Stimulated activated CD8-positive, alpha-beta memory T cell treated with anti-CD3 and anti-CD28 coated beads, Interleukin-4, amount 100 ng/mL, for 1 hour (primary cell): ENCODE measurements at places on chromosomes 6 and 20.

DNA sequence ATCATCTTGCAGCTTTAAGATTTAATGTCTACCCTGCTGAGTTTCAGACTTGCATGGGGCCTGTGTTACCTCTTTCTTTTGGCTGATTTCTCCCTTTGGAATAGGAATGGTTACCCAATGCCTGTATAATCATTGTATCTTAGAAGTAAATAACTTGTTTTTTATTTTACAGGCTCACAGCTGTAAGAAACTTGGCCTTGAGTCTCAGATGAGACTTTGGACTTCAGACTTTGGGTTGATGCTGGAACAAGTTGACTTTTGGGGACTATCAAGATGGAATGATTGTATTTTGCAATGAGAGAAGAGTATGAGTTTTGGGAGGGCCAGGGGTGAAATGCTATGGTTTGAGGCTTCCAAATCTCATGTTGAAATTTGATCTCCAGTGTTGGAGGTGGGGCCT is 34.9 kb upstream of the CAP2 start:
- no peak for DNase-seq

GRCh38 chr20:62015540-62016288 is 50.0 kb downstream of the TAF4 start:
- no peak for DNase-seq

DNA sequence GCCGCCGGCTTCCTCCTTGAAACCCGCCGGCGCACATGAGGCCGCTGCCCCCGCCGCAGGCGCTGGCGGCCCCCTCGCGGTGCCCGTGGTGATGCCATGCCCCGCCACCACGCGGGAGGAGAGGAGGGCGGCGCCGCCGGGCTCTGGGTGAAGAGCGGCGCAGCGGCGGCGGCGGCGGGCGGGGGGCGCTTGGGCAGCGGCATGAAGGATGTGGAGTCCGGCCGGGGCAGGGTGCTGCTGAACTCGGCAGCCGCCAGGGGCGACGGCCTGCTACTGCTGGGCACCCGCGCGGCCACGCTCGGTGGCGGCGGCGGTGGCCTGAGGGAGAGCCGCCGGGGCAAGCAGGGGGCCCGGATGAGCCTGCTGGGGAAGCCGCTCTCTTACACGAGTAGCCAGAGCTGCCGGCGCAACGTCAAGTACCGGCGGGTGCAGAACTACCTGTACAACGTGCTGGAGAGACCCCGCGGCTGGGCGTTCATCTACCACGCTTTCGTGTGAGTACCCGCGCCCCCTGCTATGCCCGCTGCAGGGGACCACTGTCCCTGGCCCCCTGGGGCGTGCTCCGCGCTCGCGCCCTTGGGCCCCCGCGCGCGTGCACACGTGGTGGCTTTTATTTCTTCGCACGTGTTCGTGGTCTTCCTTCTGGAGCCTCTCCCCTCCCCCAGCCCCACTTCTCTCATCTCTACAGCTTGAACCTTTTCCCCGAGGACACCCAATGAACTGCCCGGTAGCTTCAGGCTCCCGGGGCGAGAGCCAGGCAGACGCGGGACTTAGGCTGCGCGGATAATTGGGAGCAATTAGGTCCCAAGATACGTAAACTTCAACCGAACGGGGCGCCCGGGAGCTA is 453 bp downstream of the KCNQ5 start:
- DNase-seq: no peak

- no peak for DNase-seq
Observed at GRCh38 chr6:52049252-52050050, 38.0 kb downstream of the PKHD1 start.

DNA sequence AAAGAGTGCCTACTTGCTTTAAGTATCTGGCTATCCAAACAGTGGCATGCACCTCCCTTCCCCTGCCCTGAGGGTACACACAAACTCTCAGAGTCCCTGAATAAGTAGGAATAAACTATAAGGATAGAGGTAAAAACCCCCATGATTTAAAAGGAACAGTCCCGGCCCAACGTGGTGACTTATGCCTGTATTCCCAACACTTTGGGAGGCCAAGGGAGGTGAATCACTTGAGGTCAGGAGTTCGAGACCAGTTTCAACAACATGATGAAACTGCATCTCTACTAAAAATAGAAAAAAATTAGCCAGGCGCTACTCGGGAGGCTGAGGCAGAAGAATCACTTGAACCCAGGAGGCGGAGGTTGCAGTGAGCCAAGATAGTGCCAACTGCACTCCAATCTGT is 22.2 kb downstream of the SAMHD1 start:
- DNase-seq: no peak

DNA sequence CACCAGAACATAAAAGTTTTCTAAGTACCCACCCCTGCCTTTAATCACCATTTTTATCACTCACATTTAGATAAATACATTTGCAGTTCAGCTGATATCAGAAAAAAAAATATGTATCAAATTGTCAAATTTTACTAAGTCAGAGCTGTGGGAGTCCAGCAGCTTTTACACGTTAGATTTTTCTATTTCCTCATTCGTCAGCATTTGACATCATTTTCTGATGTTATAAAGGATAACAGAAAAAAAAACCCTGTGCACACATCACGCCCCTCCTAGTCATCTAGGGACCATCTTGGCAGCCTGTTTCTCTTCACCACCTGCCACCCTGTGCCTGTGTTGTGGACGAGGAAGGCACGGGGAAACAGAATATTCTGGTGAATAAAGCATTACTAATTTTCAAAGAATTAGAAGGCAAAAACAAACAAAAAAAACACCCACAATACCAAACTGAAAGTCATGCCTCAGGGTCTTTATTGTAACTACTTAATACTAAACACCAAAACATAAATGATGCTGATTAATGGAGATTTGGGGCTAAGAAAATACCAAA is 12.4 kb downstream of the B4GALT5 start:
- no peak for DNase-seq

DNA sequence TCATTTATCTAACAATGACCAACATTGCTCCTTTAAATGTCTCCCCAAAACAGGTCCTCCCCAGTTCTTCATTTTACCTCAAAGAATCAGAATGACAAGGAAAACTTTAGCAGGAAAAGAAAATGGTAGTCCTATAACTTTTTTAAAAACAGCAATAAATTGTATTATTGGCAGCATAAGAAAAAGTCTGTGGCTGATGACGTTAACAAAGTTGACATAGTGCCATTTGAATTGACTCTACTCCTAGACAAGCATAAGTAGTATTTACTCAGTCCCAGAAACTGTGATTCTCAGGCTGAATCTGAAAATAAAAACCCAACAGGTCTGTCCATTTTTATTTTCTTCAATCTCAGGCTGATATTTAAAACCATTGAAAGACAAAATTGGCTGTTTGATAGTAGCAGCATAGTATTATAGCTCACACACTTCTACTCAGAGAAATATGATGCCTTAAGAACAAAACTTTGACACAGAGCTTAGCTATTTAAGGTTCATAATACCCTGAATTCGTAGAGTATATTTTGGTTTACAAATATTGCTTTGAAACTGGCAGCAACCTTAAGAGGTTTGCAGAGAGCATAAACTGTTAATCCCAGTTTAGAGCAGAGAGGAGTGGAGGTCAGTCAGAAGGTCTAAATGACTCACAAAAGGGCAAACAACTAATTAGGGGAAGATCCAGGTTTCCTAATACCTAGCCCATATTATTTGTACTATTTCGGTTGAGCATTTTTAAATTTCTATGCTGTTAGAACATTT is 35.0 kb upstream of the TENT5A start:
- DNase-seq: no peak

DNA sequence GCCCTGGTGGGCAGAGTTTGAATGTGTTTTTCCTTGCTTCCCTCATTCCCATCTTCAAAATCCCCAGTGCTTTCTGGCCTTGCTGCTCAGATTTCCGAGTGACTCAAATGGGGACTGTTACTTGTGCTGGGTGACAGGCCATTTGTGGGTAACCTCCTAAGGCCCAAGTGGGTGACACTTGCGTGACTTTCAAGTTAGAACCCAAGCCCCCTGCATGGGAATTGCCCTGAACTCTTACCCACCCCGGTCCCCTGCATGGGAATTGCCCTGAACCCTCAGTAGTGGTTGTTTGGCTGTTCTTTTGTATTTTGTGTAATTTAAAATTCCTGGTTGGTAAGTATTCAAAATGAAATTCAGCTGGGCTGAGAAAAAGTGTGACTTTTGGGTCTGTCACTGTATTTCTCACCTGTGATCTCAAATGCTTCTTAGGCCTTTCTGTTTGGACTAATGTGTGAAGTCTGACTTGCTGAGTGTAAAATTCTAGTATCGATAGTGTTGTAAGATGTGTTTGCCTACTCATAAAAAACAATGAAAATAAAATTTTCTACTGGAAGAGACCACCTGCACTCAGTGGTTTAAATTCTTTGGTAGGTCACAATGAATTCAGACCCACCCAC is 12.4 kb upstream of the RBM38 start:
- DNase-seq: no peak

DNA sequence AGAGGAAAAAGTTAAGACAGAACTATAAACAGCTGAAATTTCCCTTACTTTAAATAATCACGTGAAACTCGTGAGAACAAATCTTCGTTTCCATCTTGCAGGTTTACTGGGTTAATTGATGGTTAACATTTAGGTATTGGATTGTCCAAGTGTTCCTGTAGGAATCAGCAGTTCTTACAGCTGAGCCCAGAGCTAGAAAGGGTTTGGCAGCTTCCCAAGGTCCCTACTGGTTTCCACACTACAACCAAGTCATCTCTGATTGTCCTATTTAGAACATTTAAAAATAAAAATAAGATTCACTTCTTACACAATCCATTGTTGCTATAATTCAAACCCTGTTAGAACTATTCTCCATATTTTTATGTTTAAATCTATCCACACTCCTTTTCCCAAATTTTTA is 15.8 kb downstream of the MPC1 start:
- DNase-seq: no peak

DNA sequence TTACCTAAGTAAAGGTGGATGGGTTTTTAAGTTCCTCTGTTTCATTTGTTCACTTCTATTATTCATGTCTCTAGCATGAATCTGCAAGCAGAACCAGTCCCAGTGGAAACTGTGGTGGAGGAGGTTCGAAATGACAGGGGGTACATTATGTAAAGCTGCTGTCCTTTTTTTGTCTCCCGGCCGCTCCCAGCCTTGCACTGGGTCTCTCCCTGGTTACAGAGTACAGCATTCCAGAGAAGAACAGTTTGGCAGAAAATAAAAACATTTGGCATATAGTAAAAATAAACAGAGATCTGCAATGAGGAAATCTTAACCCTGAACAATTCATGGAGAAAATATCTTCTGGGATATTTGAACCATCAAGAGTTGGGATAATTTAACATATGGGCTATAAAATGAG is 34.6 kb upstream of the TAGAP start:
- no peak for DNase-seq

DNA sequence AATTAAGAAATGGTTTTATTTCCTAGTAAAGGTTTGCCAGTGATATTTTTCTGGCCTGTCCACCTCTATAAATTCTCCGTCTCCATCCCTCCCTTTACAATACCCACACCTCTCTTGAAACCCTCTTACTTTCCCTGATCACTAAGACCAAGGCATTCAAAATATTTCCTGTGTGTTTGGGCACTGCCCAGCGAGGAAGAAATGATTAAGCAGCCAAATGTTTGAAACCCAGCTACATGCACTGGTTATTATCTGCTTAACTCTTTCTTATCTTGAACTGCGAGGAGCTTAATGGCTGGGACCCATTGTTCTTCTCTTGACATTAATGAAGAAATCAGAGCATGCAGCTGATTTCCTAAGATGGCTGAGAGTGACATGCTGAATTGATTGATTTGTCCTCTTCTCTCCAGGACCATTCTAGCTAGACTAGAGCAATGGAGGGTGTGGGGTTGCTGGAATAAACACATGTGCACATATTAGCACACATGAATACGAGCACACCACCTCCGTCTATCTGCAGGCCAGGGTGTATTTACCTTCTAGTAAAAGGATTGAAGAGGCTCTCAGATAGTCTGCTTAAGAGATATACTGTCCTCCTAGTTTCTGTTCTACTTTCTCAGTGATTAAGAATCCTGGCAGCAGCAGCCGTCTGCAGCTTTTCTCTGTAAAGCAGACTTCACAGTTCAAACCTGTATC is 46.1 kb upstream of the PRDM1 start:
- no peak for DNase-seq

- no peak for DNase-seq
Observed at GRCh38 chr20:46139266-46139889, 21.3 kb downstream of the CD40 start.

GRCh38 chr20:19301843-19302242 is 89.4 kb downstream of the SLC24A3 start:
- no peak for DNase-seq

DNA sequence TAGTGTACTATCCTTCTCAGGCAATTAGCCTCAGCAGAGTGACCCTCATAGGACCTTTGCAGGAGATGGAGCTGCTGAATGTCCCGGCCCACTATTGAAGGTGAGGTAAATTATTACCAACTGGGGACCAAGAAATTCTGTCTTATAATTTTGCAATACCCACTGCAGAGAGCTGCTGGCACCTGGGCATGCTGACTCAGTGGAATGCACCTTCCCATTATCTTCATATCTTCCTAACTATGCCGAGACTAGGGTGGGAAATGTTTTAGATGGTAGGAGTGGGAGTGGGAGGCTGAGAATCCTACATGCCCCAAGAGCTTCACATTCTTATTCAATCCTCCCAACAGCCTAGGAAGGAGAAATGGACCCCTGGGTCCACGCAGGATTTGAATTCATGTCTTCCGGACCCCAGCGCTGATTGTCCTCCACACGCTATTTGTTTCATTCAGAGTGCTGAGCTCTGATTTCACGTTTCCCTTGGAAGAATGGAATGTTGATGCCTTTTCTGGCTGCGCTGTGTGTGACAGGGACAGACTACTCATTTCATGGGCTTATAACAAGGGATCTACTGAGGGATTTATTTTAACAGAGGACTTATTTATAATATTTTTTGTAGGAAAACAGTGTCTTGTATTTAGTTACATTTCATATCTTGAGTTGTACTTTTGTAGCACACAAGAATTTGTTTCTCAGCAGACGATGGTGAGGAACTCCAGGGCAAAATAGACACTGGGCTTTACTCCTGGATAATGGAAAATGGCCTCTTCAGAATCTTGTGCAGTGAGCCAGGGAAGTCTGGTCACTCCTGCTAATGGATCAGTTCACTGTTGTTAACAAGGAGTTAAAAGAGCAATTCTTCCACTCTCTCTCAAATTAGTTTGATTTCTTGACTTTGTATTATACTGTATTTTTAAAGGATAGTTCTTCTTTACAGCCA is 66.4 kb downstream of the FYN start:
- DNase-seq: no peak

- DNase-seq: no peak
Observed at GRCh38 chr6:133394630-133395029, 153.5 kb downstream of the EYA4 start.

DNA sequence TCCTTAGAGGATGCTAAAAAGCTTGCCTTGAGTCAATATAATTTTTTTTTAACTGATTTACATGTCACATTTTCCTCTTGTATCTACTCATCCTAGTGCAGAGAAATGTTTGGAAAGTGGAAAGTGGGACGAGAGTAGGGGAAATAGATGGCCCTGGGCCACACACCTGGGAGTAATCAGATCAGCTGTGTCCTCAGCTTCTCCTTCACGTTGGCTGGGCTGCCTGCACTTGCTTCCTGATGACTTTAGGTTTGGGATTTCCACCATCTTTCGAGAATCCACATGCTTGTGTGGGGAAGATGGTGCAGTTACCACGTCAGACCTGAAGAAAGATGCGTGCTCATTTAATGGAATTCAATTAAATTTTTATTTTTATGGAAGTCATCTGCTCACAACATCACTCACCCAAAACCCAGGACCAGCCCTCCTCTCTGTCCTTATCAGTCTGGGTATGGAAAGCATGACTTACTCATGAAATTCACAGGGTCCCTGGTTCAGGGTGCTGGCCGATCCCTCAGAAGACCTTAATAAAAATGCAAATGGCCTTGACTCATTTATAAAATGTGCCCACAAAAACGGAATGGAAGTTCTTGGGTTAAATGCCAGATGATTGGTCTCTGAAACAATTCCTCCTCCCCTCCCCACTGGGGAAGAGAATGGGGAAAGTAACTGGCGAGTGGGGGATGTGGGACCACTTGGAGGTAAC is 74.5 kb upstream of the TIAM2 start:
- no peak for DNase-seq
